ENCODE measurements at places on chromosomes 16 and 17.

GRCh38 chr17:65723431-65724151 is 162.1 kb upstream of the AXIN2 start:
- no peaks in the 10 kb centered on the region for H3K27me3 ChIP-seq
- no peak for DNase-seq
- H3K4me3 ChIP-seq: no peak overlapping the region
- H3K4me1 ChIP-seq: no peaks in the 10 kb centered on the region
- H3K27ac ChIP-seq: no peak overlapping the region
- no peaks in the 10 kb centered on the region for H3K36me3 ChIP-seq

DNA sequence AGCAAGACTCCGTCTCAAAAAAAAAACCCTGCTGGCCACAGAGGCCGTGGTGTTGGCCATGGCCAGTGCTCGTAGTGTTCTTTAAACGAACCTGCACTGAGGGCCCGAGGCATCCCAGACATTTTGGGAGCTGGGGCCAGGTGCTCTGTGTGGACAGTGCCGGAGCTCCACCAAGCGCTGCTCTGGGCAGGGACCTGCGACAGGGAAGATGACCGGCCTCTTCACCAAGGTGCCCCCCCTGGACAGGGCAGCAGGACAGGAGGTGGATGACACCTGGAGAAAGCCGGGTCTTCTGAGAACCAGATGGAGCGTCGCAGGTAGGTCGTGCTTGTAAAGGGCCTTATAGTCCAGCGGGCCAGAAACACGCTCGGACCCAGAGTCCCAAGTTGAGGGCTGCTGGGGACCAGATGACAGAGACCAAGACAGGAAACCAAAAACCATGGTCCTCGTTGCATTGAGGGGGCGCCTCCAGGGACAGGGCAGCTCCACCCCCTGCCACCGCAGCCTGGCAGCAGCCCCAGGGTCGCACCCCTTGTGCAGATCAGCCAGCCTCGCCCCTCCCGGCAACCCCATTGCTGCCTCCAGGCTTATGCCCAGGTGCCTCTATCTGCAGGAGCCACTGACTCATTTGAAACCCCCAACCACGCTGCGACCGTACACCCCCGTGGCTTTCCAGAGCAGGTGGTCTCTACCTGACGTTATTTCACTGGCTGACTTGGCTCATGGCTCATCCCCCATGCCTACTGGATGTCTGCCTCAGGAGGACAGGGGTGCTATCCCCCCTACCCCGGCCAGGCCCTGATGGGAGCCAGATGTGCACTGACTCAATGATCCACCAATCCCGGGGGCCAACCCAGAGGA is 4.2 kb upstream of the NTN3 start:
- DNase-seq: no peak
- H3K27ac ChIP-seq: no peak overlapping the region
- peaks cover 9% of the 10 kb centered on the region for H3K27me3 ChIP-seq
- H3K4me3 ChIP-seq: no peak overlapping the region

DNA sequence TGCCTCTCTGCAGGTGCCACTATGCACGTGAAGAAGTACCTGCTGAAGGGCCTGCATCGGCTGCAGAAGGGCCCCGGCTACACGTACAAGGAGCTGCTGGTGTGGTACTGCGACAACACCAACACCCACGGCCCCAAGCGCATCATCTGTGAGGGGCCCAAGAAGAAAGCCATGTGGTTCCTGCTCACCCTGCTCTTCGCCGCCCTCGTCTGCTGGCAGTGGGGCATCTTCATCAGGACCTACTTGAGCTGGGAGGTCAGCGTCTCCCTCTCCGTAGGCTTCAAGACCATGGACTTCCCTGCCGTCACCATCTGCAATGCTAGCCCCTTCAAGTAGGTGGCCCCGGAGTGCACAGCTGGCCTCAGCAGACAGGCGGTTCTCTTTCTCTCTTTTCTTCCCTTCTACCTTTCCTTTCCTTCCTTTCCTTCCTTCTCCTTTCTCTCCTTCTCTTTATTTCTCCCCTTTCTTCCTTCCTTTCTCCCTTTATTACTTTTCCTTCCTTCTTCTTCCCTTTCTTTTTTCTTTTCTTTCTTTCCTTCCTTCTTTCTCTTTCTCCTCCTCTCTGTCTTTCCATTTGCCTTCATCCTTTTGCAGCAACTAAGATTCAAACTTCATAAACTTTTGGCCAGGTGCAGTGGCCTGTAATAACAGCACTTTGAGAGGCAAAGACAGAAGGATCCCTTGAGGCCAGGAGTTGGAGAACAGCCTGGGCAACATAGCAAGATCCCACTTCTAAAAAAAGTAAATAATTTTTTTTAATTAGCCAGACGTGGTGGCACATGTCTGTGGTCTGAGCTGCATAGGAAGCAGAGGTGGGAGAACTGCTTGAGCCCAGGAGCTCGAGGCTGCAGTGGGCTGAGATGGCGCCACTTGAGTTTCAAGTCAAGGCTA is 46.7 kb downstream of the SCNN1B start:
- H3K4me3 ChIP-seq: no peak overlapping the region
- H3K36me3 ChIP-seq: no peaks in the 10 kb centered on the region
- H3K27me3 ChIP-seq: no peaks in the 10 kb centered on the region
- no peak for DNase-seq

DNA sequence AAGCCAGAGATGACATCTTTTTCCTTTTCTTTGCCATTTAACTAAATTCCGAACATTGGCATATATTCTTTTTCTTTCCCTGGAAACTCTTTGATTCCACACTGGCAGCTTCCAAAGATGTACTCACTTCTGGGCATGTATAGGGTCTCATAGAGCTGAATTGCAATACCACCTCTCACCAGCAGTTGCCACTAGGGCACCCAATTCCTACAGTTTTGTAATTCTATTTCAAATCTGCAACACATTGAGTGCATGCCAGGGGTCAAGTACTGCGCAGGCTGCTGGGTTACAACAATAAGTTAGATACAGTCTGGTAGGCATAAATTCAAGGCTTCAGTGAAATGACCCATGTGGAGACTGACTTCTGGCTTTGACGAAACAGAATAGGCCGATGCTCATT is 208.8 kb upstream of the NLRP1 start:
- no peak overlapping the region for H3K27ac ChIP-seq
- no peaks in the 10 kb centered on the region for H3K4me1 ChIP-seq
- DNase-seq: no peak
- H3K36me3 ChIP-seq: no peaks in the 10 kb centered on the region

- H3K4me3 ChIP-seq: no peak overlapping the region
- no peaks in the 10 kb centered on the region for H3K4me1 ChIP-seq
- H3K27ac ChIP-seq: no peak overlapping the region
These were observed 97.9 kb upstream of the ZNF469 start for GRCh38 chr16:88284626-88285513.

DNA sequence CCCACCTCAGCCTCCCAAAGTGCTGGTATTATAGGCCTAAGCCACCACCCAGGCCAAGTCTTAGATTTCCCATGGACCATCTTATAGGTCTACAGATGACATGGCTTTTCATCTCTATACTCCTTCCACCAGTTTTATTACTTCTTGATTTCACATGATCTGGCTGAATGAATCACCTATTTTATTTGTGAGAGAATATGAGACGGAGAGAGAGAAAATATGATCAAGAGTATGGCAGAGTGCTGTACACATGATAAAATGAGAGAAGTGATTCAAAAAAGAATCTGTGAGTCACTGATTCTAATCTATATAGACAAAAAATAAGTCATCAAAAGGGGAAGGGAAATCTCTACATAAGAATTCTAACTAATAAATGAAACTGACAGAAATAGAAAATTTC is 13.7 kb downstream of the ACSM1 start:
- no peaks in the 10 kb centered on the region for H3K4me1 ChIP-seq
- H3K36me3 ChIP-seq: no peaks in the 10 kb centered on the region
- no peaks in the 10 kb centered on the region for H3K27me3 ChIP-seq
- no peak overlapping the region for H3K4me3 ChIP-seq

DNA sequence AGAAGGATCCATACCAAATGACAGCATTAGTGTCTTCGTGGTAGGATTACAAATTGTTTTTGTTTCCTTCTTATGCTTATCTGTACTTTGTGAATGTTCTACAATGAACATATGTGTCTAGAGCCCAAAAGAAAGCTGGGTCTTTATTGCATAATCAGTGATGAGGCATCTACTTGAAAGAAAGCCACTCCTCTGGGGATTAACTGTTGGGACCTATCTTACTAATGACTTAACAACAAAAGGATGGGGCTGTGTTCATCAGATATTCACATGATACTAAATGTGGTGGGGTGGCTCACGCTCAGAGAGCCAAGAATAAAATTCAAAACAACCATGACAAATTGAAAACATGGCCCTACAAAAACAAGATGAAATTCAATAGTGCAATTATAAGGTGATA is 160.2 kb downstream of the RGS9 start:
- no peaks in the 10 kb centered on the region for H3K4me1 ChIP-seq
- no peaks in the 10 kb centered on the region for H3K36me3 ChIP-seq
- peaks cover 26% of the 10 kb centered on the region for H3K27me3 ChIP-seq

DNA sequence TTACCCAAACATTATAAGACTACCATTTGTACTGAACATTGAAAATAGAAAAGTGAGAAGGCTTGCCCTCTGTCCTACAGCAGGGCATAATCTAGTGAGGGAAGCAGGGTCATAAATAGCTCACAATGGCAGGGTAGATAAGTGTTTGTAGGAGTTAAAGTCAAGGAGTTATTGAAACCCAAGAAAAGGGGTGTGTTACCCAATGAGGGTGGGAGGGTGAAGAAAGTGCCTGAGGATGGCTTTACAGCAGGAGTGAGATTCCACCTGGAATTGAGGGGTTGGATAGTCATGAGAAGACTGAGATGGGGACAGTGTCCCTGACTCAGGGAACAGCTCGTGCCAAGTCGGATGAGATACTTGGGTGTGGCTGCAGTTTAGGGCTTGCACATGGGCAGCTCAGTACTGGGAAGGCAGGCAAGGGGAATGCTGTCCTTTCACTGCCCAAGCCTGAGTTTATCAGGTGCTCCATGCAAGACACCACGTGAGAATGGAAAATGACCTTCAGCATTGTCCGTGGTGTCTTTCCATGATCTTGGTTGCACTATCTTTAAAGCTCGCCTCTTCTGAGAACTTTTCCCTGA is 393.2 kb upstream of the MAF start:
- DNase-seq: no peak
- H3K27ac ChIP-seq: no peak overlapping the region

DNA sequence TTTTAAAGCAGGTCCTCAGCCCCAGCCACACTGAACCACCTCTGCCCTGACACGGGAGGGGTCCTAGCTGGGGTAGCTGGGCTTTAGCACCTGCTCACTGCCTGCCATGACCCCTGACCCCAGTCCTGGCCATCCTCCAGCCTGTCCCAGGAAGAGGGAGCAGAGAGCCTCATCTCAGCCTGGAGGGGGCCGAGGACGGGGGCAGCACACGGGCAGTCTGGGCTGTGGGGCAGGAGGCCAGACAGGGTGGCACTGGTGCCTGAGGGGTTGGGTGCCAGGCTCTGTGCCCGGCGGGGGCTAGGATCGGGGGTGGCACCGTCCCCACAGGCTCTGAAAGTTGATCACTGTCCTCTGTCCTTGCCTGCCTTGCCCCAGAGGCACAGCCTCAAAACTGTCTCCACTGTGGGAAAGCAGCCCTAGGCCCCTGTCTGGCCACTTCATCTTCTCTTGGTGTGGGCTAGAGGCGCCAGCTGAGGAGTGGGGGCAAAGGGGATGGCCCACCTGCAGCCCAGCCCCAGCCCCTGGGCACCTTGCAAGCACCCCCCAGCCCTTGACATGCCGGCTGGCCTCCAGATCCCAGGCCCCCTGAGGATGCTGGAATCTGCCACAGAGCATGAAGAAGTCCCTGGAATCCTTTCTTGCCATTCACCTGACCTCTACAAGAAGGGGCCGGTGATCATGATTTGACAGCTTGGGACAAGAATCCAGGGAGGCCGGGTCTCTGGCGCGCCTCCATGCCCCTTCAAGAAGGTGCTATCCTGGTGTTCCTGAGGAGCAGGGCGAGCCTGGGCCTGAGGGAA is 15.7 kb downstream of the ENDOV start:
- DNase-seq: no peak
- no peaks in the 10 kb centered on the region for H3K36me3 ChIP-seq
- H3K27me3 ChIP-seq: no peaks in the 10 kb centered on the region
- no peak overlapping the region for H3K27ac ChIP-seq

GRCh38 chr17:78706271-78706915 is 75.7 kb downstream of the CYTH1 start:
- peaks cover 7% of the 10 kb centered on the region for H3K4me1 ChIP-seq
- H3K27me3 ChIP-seq: no peaks in the 10 kb centered on the region
- no peak overlapping the region for H3K27ac ChIP-seq
- no peak overlapping the region for H3K4me3 ChIP-seq

DNA sequence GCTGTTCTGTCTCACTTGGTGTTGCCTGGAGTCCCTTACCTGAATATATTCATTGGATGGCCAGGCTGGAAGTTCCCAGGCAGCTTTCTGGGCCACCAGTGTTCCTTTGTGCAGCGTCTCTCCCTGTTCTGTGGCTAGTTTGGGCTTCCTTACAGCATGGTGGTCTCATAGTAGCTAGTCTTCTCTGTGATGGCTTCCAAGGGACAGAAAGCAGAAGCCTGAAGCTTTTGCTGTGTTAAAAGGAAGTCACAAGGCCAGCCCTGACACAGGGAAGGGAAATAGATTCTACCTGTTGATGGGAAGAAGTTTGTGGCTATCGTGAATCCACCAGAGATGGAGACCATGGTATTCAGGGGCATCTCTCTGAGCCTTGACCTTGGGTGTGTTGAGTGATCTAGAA is 34.6 kb downstream of the PLCG2 start:
- no peak overlapping the region for H3K27ac ChIP-seq
- DNase-seq: no peak
- no peaks in the 10 kb centered on the region for H3K27me3 ChIP-seq
- no peak overlapping the region for H3K4me3 ChIP-seq

DNA sequence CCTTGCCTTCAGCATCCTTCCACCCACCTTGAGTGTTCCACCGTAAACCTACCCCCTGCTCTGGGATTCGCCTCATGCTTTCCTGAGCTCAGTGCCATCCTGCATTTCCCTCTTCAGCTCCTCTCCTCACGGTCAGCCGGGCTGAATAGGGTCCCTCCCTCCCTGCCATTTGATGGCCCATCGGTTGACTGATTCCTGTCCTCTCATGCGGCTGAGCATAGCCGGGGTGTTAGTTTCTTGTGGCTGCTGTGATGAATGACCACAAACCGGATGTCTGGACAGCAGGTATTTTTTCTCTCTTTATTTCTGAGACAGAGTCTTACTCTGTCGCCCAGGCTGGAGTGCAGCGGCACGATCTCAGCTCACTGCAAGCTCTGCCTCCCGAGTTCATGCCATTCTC is 44.1 kb upstream of the MGAT5B start:
- H3K27ac ChIP-seq: no peak overlapping the region
- H3K36me3 ChIP-seq: no peaks in the 10 kb centered on the region
- DNase-seq: no peak
- H3K4me1 ChIP-seq: peaks cover 9% of the 10 kb centered on the region
- H3K4me3 ChIP-seq: no peak overlapping the region

DNA sequence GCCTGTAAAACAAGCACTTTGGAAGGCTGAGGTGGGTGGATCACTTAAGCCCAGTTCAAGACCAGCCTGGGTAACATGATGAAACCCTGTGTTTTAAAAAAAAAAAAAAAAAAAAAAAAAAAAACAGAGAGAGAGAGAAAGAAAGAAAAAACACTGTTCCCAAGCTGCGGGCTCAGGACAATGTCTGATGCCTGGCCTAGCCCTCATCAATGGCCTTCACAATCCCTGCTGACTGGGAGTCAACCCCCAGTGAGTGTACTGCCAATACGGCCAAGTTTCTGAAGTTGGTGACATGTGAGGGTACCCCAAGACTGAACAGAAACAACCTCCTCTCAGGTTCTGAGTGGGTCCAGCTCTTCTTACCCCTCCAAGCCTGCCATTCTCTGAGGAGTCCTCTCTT is 116.5 kb downstream of the ZNF778 start:
- H3K4me1 ChIP-seq: no peaks in the 10 kb centered on the region
- H3K27ac ChIP-seq: peak overlapping the region; percentile 33
- H3K27me3 ChIP-seq: no peaks in the 10 kb centered on the region
- H3K36me3 ChIP-seq: peaks cover 4% of the 10 kb centered on the region

All from common myeloid progenitor, CD34-positive (primary cell).